Natural killer cell (primary cell): ENCODE measurements at places on chromosomes 1 and 21. TPM values are rescaled to one million over a fixed set of nuclear protein-coding genes. Genes with fewer than 3 reads are reported as not detected.

Gene LPAR3
- not detected for total RNA-seq

DNA sequence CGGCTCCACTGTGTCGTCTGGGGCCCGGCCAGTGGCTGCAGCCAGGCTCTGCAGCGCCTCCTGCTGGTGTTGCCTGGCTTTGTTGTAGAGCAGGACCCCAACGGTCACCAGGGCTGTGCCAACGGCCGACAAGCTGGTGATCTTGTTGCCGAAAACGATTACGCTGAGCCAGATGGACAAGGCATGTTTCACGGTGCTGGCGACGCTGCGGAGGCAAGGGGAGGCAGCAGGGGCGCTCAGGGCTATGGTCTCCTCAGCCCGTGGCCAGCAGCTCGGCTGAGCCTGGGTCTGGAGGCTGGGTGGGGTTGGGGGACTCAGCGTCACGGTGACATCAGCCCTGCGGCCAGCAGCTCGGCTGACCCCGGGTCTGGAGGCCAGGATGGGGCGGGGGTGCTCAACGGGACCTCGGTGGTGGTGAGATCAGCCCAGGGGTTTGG, 7.0 kb upstream of the CDK11B start:
- no peak overlapping the region for H3K4me3 ChIP-seq
- peak; percentile 51 for DNase-seq
- peaks cover 35% of the 10 kb centered on the region for H3K36me3 ChIP-seq
- no peak overlapping the region for H3K27ac ChIP-seq

Gene OLIG2
- not detected for total RNA-seq

- H3K4me1 ChIP-seq, result peaks cover 15% of the 10 kb centered on the region
- DNase-seq, result no peak
- no peak overlapping the region for H3K27ac ChIP-seq
Measured at GRCh38 chr1:153647346-153647714, 11.2 kb upstream of the SNAPIN start.

GRCh38 chr1:151799179-151800022, 5.8 kb downstream of the LINGO4 start:
- no peak for DNase-seq
- no peaks in the 10 kb centered on the region for H3K27me3 ChIP-seq
- H3K27ac ChIP-seq, result no peak overlapping the region

DNA sequence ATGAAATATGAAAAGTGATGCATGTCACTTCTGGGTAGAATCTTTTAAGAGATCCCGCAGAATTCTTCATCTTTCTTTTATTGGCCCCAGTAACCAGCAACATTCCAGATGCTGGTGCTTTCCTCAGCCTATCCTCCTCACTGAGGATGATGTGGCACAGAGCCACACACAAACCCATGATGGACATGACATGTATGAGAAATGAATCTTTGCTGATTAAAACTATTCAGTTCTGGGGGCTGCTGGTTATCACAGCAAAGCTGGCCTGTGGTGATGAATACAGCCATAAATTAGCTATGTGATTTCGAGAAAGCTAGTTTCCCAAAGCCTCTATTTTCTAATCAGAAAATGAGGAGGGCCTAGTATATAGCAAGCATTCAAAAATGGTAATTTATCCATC, 8.3 kb upstream of the ERICH3 start:
- no peaks in the 10 kb centered on the region for H3K36me3 ChIP-seq
- no peaks in the 10 kb centered on the region for H3K27me3 ChIP-seq
- H3K4me1 ChIP-seq, result no peaks in the 10 kb centered on the region
- H3K27ac ChIP-seq, result no peak overlapping the region
